ENCODE measurements at places on chromosomes 16 and 17.

DNA sequence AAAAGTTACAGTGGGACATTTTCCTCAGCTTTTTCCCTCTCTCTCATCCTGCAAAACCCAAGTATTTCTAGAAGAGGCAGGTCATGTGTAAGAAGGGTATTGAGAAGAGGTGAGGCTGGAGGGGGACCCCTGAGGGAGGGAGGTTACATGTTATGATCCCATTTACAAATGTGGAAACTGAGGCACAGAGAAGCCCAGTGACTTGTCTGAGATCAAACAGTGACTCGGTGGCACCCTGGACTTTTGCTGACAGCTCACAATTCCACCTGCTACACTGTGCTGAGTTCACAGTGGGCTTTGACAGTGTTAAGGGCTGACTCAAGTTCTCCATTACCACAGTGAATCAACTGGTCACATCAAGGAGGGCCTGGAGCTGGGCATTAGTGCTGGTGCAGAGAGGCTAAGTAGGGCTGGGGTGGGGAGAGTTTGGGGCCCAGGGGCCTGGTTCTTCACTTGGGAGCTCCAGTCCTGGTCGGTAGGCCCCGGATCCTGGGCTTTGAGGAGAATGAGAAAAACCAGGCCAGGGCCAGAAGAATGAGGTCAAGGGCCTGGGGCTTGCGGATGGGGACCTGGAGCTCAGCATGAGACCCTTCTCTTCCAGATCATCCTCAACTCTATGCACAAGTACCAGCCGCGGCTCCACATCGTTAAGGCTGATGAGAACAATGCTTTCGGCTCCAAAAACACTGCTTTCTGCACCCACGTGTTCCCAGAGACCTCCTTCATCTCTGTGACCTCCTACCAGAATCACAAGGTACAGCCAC lies 26.0 kb downstream of the TBX4 start:
- no peak for DNase-seq

GRCh38 chr17:75819678-75820077 lies 24.5 kb downstream of the UNC13D start:
- no peak for DNase-seq

GRCh38 chr17:18025241-18025944 lies 13.6 kb downstream of the ATPAF2 start:
- DNase-seq, result no peak

DNA sequence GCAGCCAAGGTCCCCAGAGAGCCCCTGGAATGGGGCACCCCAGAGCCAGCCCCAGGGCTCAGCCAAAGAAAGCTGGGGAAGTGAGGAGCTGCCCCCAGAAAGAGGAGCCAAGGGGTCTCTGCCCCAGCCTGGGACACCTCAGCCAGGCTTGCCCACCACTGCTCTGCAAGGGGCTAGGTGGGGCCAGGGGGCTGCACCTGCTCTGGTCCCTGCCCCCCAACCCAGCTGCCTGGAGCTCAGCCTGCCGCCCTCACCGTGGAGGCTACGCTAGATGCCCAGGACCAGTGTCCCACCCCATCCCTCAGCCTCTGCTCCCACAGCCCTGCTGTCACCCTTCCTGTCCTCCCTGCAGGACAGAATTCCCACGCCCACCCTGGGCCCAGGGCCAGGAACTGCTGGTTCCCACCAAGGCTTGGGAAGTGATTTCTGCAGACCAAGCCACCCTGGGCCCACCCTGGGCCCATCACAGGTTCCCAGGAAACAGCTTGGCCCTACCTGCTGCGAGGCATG lies 28.1 kb upstream of the KRT17 start:
- DNase-seq, result no peak

- no peak for DNase-seq
These were observed 1554.6 kb downstream of the CDH8 start for GRCh38 chr16:60481591-60481990.

DNA sequence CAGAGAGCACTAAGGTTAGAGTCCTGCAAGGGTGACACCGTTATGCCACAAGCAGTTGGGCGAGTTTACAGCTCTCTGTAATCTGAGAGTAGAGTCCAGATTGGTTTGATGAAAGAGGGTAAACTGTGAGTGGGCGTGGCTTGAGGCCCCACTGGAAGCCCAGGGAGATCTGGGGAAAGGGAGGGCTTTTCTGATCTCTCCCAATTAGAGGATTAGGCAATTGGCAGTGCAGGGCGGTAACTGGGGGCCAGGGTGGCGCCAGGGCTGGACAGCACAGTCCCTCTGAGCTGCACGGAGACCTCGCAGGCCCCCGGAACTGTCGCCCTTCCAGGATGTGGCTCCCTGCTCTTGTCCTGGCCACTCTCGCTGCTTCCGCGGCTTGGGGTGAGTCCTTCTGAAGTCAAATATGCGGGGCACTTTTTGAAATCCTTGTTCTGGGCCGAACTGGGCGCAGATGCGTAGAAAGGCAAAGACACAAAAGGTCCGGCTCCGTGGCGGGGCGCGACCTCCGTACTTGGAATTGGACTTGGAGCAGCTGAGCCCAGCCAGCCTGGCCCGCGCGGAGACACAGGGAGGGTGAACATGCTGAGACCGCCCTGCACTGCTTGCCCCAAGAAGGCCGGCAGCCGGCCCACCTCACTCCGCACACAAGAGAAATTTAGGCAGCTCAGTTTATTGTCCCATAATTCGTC lies 72.4 kb downstream of the CES1 start:
- DNase-seq, result no peak

- no peak for DNase-seq
These were observed 52.1 kb downstream of the CUEDC1 start for GRCh38 chr17:57902800-57903759.

DNA sequence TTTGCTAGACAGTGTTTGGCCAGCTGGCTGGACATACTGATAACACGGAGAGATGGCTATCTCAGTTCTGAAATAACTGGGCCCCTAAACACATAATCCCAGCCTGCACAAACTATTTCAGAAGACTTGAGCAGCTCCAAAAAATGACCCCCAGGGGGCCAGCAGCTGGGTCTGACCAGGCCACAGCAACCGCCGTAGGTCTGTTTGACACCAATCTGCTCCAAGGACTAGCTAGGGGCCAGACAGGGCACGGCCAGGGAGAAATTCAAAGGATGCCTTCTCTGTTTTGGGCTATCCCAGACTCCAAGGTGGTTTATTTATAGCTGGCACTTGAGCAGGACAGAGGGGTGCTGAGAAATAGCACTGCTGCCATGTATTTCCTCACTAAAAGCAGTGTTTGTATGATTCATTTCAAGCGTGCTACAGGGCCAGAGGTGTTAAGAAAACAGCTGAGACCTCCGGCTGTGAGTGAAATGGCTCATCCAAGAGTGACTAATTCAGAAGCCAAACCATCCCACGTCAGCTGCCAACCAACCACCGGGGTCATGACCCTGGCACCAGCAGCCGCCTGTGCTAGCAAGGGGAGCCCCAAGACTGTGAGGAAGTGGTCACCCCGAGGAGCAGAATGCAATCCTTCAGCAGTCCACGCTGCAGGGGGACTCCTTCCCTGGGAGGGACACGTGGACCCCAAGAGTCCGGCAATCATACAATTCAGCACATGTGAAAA lies 5.7 kb downstream of the GGA2 start:
- DNase-seq, result peak; percentile 63

DNA sequence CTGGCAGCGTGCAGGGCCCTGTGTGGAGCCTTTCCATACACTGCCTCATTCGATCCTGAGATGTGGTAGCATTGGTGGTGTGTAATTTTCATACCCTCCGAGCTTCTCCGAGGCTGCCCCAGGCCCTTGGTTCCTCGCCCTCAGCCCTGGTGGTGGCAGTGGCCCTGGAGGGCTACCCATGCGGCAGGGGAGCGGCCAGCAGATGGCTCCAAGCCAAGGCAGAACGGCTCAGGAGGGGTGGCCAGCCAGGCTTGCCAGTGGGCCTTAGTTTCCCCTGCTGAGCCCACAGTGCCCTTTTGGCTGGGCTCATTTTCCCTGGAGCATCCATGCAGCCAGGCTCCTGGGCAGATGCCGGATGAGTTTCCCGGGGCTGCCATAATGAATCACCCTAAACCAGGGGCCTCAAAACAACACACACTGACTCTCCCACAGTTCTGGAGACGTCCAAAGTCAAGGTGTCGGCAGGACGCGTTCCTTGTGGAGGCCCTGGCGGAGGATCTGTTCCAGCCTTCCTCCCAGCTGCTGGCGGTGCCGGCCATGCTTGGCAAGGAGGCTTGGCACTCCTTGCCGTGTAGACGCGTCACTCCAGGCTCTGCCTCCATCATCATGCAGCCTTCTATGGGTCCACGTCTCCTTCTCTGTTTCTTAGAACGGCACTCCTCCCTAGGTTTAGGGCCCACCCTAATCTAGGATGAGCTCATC lies 158.8 kb upstream of the GSE1 start:
- no peak for DNase-seq

DNA sequence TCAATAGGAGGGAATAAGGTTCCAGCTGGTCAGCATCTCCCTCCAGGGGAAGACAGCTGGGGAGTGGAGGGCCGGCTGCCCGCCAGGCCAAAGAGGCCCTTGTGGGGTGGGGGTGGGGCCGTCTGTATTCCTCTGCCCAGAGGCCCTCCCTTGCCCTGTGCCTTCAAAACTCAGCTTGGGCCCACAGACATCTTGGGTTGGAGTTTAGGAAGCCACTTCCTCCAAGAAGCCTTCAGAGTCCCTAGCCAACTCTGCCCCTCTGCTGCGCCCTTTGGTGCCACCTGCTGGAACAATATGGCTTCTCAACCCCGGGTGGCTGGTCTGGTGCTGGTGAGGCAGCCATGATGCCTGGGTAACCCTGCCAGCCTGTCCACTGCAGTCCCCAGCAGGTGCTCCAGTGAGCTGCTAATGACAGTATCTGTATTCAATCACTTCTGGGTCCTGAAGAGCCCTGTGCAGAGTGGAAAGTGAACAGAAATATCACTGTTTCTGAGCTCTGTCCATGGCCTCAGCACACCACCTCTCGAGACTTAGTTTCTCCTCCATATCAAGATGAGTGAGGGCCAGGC lies 16.7 kb downstream of the HSD11B2 start:
- peak; percentile 10 for DNase-seq

- no peak for DNase-seq
These were observed 36.1 kb downstream of the TNFRSF13B start for GRCh38 chr17:16935786-16936185.

DNA sequence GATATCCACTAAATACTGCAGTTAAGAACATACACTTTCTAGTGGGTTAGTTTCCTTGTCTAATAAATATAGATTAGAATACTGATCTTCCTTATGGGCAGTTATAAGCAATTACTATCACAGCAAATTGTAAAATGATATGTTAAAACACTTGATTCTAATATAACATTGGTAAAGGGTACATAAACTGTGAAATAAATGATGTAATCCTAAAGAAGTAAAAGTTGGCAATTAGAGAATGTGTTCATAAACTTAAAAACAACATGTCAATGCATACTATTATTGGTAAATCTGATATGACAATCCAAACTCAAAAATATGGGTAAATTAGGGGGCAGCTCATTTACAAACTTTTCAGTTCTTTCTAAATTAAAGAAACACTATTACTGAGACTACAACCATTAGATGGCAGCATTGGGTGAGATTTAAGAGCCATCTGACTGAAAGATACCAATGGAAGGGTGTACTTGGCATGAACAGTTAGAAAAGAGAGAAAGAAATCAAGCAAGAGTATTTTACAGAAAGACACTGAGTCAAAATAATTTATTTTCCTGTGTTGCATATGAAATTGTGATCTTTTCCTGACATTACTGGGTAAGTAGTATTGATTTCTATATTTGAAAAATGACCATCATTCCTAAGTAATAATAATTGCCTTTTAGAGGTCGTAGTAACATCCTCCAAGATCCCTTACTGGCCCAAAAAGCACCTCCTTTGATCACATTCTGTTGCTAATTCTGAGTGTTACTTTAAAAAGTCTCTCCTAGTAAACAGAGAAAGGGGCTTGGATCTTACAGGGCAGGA lies 119.6 kb downstream of the SPAG9 start:
- DNase-seq, result no peak

- peak; percentile 77 for DNase-seq
These were observed at the start of gene SSH2 for GRCh38 chr17:29929533-29930408. Gene SSH2, minus strand, starts transcription at chr17:29930228. Its CDS starts 228 bp downstream, at chr17:29930000.

GRCh38 chr17:4605826-4606225 lies 21.5 kb downstream of the SMTNL2 start:
- no peak for DNase-seq

DNA sequence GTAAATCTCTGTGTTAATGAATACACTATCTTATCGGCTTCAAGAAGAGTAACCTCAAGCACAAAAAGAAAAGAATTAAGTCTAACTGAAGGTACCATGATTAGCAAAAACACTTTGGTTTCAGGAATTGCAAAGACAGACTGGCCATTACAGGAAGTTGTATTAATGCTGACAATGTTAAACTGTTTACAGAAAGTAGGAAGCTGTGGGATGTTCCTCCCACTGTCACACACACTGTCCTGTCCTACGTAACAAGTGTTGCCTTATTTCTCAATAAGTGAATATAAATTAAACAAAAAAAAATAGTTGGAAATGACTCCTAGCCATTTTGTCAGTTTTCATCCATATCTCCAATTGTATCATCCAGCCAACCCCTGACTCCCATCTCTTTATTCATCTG lies 8.6 kb downstream of the GNA13 start:
- no peak for DNase-seq

DNA sequence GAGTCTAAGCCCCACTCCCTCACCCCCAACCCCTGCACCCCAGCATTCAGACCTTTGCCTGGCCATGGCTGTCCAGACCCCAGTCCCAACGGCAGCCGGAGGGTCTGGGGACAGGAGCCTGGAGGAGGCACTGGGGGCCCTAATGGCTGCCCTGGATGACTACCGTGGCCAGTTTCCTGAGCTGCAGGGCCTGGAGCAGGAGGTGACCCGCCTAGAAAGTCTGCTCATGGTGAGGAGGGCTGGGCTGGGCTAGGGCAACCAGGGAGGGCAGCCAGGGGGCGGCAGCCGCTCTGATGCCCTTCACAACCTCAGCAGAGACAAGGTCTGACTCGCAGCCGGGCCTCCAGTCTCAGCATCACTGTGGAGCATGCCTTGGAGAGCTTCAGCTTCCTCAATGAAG lies 14.4 kb downstream of the RIPOR1 start:
- no peak for DNase-seq

- DNase-seq, result no peak
These were observed 875 bp upstream of the LGALS3BP start for GRCh38 chr17:78980624-78980972.

- DNase-seq, result no peak
These were observed 12.1 kb upstream of the ZFHX3 start for GRCh38 chr16:73059779-73060615.

GRCh38 chr17:42424991-42425610 lies 2.0 kb upstream of the CAVIN1 start:
- DNase-seq, result no peak

- DNase-seq, result no peak
These were observed 210.6 kb upstream of the HS3ST3A1 start for GRCh38 chr17:13812350-13812749.
